Muscle of leg (tissue), 16 donors: ENCODE measurements at places on chromosomes 2 and 18. TPM values are rescaled to one million over a fixed set of nuclear protein-coding genes. Genes with fewer than 3 reads are reported as not detected.

- DNase-seq = no peak
Observed at GRCh38 chr2:4110273-4110672, 406.9 kb downstream of the DCDC2C start.

- no peak for DNase-seq
Observed at GRCh38 chr18:6257950-6258349, 156.8 kb downstream of the L3MBTL4 start.

GRCh38 chr18:79413426-79413825 is 17.7 kb downstream of the NFATC1 start:
- no peak for DNase-seq

The ZBTB7C gene
- total RNA-seq = 3.2 TPM

The TXNL4A gene
- 147 TPM for total RNA-seq
